ENCODE measurements at places on chromosomes 6 and 20.

GRCh38 chr6:164303102-164303964 is 888.8 kb downstream of the QKI start:
- no peak for DNase-seq

GRCh38 chr6:17985934-17986655 is 1.3 kb downstream of the KIF13A start:
- no peak for DNase-seq

GRCh38 chr20:46085179-46085851 is 4.4 kb downstream of the NCOA5 start:
- no peak for DNase-seq

DNA sequence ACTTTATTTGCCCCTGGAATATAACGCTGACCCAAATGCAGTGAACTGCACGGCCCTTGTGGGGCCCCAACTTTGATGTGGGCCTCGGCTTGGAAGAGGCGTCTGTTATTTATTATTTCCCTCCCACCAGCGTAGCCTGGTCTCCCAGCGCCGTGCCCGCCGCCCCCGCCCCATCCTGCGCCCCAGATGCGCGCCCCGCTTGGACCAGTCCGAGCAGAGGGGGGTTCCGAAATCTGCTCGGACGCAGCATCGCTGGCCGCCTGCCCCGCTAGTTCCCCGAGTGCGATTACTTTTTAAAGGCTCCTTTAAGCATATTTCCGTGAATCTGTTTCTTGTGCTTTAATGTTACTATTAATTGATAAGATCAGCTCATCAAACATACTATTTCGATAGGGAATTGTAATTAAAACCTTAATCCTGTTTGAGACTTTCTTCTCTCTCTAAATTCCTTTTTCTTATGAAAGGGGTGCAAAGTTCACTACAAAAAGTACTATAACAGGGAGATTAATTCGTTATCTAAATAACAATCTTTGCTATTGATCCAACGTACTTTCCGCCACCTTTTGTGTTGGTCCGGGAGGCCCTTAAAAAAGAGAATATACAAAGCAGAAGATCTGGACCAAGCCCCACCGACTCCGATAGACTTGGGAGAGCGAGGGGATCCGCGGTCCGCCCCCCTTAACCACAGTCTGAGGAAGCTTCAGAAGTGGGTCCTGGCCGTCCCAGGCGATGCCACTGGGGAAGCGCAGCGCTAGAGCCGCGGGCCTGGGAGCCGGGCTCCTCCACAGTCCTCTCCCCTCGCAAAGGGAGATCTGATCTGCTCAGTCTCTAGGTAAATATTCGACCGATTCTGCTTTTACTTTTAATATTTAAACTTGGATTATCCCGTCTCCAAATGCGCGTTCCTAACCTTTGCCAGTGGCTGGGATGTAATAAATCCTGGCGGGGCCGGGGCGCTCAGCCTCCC is 10.2 kb downstream of the POU3F2 start:
- no peak for DNase-seq

All from central memory CD4-positive, alpha-beta T cell (primary cell).